ENCODE measurements at places on chromosomes 5 and 9.

GRCh38 chr9:93635186-93636107 is 59.1 kb downstream of the PHF2 start:
- no peak for DNase-seq

DNA sequence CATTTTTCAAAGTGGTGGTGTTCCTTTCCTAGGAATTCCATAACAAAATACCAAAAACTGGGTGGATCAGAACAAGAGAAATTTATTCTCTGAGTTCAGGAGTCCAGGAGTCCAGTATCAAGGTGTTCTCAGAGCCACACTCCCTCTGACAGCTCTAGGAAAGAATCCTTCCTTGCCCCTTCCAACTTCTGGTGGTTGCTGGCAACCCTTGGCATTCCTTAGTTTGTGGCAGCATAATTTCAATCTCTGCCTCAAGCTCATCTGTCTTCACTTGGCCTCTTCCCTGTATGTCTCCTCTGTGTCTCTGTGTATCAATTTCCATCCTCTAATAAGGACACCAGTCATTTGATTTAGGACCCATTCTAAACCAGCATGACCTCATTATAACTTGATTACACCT is 243.7 kb downstream of the MPDZ start:
- DNase-seq: no peak

DNA sequence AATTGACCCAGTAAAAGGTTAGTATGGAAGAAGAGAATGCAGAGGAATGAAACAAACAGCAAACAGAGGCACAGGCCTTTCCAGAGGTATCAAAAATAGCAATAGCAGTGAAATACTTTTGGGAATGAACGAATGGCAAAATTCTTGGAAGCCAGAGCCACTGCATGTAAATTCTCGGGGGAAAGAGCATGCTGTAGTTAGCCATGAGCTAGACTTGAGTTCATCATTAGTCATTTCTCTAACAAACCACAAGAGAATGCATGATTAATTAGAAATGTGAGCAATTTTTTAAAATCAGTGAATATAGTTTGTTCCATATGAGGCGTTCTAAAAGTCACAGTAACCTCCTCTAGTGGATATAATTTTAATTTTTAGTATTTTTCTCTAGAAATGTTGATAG is 170.3 kb upstream of the PRR16 start:
- no peak for DNase-seq

GRCh38 chr9:127211983-127212382 is 52.6 kb upstream of the GARNL3 start:
- no peak for DNase-seq

GRCh38 chr5:32222723-32223470 is 48.8 kb upstream of the GOLPH3 start:
- DNase-seq: no peak

DNA sequence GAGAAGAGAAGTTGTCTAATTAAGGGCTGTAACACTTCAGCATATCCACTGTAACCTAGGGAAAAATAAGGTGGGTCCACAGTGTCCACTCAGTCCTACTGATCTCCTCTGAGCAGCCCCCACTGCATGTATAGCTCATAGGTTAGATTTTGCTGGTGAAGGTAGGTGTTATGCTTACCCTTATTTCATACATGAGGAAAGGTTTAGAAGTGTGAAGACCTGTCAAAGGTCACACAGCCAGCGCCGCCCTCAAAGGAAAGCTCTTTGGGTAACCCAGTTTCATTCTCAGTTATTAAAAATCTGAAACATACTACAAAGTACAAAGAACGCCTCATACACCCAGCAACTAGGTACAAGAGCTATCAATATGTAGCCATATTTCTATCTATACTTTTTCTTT is 87.2 kb downstream of the TLE4 start:
- DNase-seq: no peak

GRCh38 chr5:56278335-56278753 is 45.2 kb upstream of the ANKRD55 start:
- peak; percentile 48 for DNase-seq

- DNase-seq: no peak
These were observed 203.8 kb downstream of the TSSK1B start for GRCh38 chr5:113230711-113231652.

GRCh38 chr9:15137658-15138356 is 169.2 kb downstream of the TTC39B start:
- DNase-seq: no peak

- no peak for DNase-seq
These were observed 578 bp upstream of the TNFAIP8 start for GRCh38 chr5:119355244-119355638.

DNA sequence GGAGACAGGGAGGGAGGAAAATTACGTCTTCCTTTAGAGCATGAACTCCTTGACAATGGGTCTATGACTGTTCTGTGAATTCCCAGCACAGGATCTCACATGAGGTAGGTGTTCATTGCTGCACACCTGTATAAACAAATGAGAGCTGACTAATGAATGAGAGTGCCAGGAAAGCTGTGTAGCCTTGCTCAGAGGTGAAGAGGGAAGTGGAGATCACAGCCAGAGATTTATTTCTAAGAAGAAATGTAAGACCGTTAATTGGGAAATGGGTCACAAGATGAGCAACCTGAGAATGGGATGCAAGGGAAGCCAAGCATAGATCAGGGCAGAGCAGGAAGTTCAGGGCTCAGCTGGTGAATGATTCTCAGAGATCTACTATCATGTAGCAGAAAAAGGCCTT is 295.1 kb downstream of the CDK5RAP2 start:
- no peak for DNase-seq

- DNase-seq: no peak
These were observed 48.8 kb upstream of the FBN2 start for GRCh38 chr5:128586848-128587247.

DNA sequence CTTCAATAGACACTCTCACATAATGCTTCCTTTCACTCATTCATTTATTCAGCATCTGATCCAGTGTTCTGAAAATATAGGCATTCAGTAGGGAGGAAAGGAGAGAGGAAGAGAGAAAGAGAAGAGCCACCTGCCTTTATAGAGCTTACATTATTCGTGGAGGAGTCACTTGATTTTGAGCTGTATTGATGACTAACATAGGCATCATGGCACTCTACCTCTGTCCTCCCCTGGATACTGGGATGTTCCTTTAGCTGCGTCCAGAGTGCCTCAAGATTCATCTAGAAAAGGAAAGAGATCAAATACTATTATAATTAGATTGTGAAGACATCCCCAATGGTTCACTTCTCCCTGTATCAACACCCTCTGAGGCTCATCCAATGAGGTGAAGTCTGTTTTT is 345.1 kb downstream of the SPATA31D1 start:
- DNase-seq: no peak

DNA sequence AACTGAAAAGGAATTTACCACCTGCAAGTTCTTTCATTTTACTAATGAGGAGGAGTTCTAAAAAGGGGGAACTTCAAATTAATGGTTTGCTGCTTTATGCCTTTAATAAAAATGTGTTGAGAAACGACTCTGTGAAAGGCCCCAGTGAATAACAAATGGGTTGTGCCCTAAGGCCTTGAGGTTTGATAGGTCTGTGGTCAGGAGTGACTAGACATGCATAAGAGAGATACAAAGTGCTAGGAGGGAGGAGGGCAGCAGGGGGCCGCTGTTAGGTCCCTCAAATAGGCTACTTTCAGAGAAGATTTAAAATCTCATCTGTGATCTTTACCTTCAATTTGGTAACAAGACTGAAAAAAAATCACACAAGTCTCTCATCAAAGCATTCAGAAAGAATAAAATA is 58.3 kb downstream of the FAM81B start:
- no peak for DNase-seq

GRCh38 chr5:13831351-13831750 is 113.1 kb downstream of the DNAH5 start:
- DNase-seq: no peak

GRCh38 chr5:158456756-158457155 is 597.8 kb upstream of the CLINT1 start:
- no peak for DNase-seq

DNA sequence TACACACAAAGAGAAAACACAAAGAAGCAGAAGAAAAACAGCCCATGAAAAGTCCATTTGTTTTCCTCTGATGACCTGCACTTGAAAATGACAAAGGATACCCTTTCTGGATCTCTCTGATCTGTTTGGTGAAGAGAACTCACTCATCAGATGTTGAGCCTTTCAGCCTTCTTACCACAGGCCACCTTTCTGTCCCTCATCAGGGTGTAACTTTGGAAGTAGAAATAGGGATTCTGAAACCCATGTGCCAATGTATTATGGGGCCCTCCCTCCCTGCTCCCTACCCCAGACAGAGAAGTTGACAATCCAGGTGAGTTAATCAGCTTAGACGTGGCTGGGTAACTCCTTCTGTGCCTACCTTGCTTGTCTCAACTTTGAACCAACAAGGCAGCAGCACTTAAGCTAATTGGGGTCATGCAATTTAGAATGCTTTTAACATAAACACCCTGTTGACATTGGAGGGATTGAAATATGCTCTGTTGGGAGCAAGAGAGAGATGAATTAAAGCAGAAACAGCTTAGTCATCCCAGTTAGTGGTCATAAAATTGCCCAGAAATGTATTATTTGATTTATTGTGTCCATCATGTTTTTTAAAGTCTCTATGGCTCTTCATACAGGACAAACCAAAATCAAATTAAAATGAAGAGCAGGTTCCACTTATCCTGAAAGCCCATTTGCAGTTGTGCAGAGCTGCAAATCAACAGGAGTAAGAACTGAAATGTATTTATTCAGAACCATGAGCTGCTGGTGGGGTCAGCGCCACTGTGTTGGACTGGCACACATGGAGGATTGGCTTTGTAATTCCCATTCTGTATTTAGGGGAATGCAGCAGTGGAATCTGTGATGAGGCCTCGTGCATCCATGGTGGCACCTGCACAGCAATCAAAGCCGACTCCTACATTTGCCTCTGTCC is 132.0 kb downstream of the LIFR start:
- DNase-seq: no peak

DNA sequence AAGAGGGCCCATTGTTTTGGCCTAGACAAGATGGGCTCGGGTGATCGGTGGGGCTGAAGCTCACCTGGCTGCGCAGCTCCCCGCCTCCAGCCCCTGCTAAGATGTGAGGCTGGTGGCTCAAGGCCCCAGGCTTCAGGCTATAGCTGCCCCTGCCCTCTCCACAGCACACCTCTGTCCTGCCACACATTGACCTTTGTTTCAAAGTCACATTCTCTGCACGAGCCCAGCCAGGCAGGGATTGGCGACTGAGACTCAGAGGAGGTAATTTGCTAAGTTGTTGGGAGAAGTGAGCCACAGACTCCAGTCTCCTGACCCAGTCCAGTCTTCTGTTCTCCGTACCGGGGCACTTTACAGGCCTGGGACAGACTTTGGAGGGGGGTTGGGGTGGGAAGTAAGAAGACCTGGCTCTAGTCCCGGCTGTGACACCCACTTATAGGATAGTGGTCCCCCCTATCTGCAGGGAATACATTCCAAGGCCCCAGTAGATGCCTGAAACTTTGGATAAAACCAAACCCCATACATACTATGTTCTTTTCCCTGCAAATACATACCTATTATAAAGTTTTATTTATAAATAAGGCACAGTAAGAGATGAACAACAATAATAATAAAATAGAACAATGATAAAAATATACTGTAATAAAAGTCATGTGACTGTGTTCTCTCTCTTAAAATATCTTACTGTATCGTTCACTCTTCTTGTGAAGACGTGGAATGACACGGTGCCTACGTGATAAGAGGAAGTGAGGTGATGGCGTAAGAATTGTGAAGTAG is 13.3 kb downstream of the PDGFRB start:
- DNase-seq: no peak

GRCh38 chr9:95515272-95516113 is 1.3 kb downstream of the PTCH1 start:
- peak; percentile 75 for DNase-seq

DNA sequence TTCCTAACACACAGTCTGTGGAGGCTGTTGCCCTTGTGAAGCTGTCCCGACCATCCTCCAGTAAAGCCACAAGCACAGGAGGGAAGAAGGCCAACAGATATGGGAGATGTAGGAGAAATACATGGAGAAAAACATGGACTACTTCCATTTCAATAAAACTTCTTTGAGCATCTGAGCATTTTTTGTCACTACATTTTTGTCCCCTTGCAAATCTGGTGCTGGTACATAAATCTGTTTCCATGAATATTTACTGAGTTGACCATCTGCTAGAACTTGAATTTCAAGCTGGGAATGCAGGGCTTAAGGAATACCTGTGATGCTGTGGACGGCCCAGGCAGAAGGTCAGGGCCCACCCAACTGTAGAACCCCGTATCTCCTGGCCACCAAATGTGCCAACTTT is 43.9 kb upstream of the ICE1 start:
- DNase-seq: no peak

DNA sequence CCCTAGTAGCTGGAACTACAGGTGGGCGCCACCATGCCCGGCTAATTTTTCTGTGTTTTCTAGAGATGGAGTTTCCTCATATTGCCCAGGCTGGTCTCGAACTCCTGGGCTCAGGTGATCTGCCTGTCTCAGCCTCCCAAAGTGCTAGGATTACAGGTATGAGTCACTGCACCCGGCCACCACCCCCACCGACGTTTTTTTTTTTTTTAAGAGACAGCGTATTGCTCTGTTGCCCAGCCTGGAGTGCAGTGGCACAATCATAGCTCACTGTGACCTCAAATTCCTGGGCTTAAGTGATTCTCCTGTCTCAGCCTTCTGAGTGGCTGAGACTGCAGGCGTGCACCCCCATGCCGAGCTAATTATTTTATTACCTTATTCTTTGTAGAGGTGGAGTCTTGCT is 38.2 kb downstream of the WDR70 start:
- DNase-seq: no peak

- no peak for DNase-seq
These were observed at the start of gene ERAP2 for GRCh38 chr5:96876292-96876850. ERAP2 (plus strand) TSS chr5:96876500; CDS start chr5:96879686, 3,186 bp downstream.

DNA sequence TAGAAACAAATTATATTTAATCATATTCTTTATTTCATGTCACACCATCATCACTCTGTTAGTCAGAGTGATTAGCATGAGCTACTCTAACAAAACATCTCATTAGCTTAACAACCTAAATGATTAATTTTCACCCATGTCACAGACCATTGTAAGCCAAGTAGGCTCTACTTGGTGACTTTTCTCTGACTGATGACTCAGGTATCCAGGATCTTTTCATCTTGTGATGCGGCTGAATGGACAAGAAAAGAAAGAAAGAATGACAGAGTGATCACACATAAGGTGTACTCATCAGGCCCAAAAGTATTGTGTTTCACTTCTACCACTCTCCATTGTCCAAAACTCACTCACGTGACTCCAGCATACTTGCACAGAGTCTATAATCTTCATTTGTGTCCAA is 299.3 kb downstream of the ANXA1 start:
- DNase-seq: no peak

Measured in nephron progenitor cell (in vitro differentiated cells).